ENCODE measurements at places on chromosomes 3 and 15. TPM values are rescaled to one million over a fixed set of nuclear protein-coding genes. Genes with fewer than 3 reads are reported as not detected.

Gene KBTBD13
- not detected for total RNA-seq

Gene QRICH1
- 96.0 TPM for total RNA-seq

DNA sequence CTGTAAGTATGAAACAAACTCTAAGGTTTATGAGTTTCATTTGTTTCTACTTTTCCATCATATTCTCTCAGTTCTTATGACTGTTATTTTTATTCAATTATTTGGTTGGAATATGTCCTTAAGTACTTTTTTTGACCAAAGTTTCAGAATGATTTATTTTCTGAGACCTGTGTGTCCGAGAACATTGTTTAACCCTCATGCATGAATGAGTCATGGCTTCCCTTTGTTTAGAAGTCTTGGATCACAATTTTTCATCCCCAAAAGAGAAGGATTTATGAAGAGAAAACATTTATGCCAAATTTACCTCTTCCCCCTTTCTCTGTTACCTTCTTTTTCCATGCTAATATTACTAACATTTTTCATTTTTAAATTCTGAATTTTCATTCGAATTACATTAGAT lies 518.0 kb upstream of the NR2F2 start:
- no peak for DNase-seq

DNA sequence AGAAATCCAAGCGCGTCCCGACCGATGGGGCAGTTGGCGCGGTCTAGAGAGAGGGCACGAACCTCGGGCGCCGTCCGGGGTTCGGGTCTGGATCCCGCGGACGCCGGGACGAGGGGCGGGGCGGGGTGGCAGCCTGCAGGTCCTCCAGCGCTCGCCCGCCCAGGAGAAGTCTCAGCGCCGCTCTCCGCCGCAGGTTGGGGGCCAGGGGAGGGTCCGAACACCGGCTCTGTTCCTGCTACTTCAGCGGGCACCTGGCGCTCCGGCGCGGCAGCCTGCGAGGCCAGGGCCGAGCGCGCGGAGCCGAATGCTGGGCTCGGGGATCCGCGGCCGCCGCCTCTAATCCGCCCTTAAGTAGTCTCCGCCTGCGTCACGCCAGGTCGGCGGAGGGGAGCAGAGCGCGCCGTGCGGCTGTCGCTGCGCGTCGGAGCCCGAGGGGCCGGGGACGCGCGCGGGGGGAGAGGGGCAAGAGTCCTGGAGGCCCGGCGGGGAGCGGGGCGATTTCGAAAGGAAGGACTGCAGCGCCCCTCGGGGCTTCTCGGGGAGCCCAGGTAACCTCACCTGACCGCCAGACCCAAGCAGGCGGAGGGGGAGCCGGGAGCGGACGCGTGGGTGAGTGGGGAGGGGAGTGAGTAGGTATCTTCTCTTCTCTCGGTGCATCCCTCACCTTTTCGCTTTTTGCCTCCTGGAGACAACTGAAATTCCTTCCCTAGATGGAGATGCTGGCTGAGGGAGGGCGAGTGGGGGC lies at the start of gene GJD2:
GJD2 (minus strand) TSS at position 325 of the 745 bp plus-strand sequence. CDS start 510 bp downstream, outside the sequence.
- no peak for DNase-seq

DNA sequence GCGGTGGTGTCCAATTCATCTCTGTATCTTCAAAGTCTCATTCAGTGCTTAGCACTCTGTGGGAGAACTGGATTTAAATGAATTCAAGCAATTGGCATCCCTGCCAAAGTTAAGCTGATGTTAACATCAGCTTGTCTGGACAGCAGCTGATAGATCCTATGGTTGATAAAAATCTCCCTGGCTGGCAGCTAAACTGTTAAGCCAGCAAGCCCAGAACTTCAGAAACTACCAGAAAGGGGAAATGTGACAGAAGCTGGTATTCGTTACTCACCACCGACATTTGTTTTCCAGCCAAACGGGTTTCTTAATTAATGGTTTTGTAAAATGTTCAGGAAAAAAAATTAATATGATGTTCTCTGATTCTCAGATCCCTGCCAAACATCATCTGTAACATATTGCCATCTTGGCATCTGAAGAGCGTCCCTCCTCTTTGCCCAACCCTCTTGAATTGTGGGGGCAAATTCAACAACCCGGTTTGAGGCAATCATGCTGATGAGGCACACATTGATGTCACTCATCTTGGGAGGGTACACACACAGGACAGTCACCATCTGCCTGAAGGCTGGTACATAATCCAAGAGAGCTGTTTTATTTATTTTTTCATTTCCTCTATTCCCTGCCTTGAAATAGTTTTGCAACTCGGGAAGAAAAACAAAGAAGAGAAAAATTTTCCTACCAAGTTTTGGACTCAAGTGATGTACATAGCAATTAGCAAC lies 76.3 kb upstream of the ABHD17C start:
- no peak for DNase-seq

- no peak for DNase-seq
These were observed 549.9 kb downstream of the GRM7 start for GRCh38 chr3:7410782-7411181.

DNA sequence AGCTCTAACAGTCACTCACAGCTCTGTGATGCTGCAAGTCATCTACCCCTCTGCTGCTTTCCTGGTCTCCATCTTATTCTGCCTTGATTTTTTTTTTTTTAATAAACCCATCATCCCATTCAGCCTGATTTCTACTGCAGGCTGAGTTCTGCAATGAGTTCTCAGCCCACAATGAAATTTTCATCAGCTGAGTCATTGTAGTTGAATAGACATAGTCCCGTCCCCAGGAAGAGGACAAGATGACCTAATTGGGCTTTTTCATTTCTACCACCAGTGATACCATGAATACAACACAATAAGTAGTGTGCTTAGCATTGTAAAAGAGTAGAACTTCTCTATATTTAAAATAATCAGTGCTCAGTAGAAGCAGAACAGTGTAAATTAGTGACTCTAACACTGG lies 59.3 kb downstream of the C3orf85 start:
- DNase-seq = no peak

GRCh38 chr3:56994391-56994790 lies 66.1 kb upstream of the SPATA12 start:
- DNase-seq = no peak

All from HFFc6 (cell line).